ENCODE measurements at places on chromosomes 3 and 15. TPM values are rescaled to one million over a fixed set of nuclear protein-coding genes. Genes with fewer than 3 reads are reported as not detected.

Gene STARD5
- total RNA-seq, result 3.2 TPM

Gene TUSC7
- total RNA-seq, result not detected

Gene LIPH
- under 0.01 TPM for total RNA-seq

Gene LRRC49
- total RNA-seq, result 2.8 TPM

Gene CGNL1
- total RNA-seq, result under 0.01 TPM

Gene THPO
- not detected for total RNA-seq
